Pancreas (tissue), 10 donors: ENCODE measurements at places on chromosomes 3 and 15. TPM values are rescaled to one million over a fixed set of nuclear protein-coding genes. Genes with fewer than 3 reads are reported as not detected.

DNA sequence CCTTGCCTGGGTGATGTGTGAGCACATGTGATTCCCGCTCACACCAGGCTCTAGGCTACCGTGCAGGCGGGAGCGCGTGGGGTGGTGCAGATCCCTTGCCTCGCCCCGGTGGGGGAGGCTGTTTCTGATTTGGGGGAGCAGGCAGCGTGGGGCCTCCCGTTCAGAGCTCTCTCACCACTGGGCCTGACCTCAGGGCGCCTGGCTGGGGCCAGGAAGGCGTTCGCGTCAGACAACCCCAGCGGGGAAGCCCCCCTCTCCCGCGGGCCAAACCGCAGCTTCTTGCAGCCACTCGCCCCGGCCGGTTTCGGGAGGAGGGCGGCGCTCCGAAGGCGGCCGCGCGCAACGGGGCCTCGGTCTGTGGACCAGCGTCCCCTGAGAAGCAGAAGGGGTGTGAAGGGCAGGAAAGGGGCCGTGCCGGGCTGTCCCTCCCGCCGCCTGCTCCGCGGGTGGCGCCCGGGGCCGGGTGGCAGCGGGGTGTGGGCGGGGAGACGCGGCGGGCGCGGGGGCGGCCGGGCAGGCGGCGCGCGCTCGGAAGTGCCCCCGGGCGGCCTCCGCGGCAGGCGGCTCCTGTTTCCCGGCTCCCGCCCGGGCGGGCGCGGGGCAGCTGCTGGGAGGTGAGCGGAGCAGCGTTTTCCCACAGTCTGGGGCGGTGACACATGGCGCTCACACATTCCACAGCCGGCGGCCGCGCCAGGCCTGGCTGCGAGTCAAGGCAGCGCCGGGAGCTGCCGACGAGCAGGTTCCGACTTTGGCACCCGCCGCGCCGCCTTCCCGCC lies 65.1 kb upstream of the HES1 start:
- DNase-seq, result peak; percentile 96

DNA sequence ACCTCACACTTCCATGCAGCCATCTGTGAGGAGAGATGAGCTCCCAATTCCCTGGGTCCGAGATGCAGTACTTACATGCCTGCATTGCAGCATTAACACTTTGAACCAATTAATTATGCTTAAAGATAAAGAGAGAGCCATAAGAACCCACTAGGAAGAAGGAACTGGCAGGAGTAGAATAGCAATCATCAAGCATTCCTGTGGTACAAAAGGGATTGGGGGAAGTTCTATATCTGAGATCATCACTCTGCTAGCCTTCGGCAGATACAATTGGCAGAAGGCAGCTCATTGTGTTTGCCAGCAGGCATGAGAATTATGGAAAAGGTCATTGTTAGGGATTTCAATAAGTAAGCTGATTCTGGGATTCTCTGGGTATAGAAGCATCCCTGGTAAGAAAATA lies 891.4 kb downstream of the NTRK3 start:
- no peak for DNase-seq

GRCh38 chr3:30676424-30677346 lies 70.3 kb downstream of the TGFBR2 start:
- no peak for DNase-seq

- DNase-seq, result no peak
Observed at GRCh38 chr3:71308836-71309235, 274.7 kb downstream of the FOXP1 start.

ARID3B gene
- polyA plus RNA-seq, result 4.2 TPM

DNA sequence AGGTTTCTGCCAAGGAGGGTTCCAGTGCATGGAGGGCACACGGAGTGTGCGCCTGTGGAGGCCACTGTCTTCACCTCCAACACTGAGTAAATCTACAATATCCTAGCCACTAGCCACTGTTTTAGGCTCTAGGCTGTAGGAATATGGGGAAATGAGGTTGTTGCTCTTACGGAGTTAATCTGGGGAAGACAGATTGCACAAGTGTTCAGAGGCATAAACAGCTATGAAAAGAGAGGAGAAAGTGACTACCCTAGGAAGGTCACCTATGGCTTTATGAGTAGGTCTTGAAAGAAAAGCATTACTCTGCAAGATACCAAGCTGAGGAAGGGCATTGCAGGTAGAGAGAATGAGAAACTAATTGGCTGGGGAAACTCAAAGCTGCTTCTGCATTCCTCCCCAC lies 85.7 kb downstream of the CYP19A1 start:
- DNase-seq, result no peak

DNA sequence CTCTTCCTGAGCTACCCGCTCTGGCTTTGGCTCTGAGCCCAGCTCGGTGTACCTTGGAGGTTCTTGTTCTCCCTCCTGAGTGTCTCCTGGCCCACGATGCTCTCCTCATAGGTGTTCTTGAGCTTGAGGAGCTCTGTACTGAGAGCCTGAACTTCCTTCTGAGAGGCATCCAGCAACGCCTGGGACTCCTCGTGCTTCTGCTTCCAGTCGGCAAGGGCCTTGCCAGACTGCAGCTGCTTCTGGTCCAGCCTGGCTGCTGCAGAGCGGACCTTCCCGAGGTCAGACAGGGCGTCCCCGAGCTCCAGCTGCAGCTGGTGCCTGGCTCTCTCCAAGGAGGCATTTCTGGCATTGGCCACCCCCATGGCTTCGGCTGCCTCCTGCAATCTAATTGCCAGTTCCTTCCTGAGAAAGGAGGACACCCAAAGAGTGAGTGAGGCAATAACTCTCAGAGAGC lies 99.8 kb downstream of the MYH15 start:
- DNase-seq, result no peak

CAMK1 gene
- 20.5 TPM for polyA plus RNA-seq

ITPKA gene
- 0.84 TPM for polyA plus RNA-seq

IMPG2 gene
- polyA plus RNA-seq, result 0.04 TPM

- DNase-seq, result no peak
Observed at GRCh38 chr3:93969443-93969842, 4.3 kb downstream of the PROS1 start.

- no peak for DNase-seq
Observed at GRCh38 chr15:25670025-25670554, 193.0 kb downstream of the ATP10A start.

- no peak for DNase-seq
Observed at GRCh38 chr3:108548304-108548703, 37.9 kb upstream of the MYH15 start.

DNA sequence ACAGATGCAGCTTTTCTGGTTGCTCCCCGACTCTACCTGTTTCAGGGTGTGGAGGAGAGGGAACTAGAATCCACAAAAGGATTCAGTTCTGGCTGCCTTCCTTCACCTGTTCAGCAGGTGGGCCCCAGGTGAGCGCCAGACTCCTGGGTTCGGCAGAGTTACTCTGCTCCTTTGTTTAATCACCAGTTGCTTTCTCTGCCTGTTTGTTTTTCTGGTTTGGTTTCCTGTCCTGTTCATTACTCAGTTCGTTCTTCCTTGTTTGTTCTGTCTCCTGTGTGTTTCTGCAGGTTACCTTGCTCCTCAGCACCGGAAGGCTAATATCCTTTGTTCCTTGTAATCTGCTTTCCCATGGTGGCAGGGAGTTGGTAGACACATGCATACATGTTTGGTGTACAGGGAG lies 508.5 kb upstream of the ATP11B start:
- DNase-seq, result no peak

DNA sequence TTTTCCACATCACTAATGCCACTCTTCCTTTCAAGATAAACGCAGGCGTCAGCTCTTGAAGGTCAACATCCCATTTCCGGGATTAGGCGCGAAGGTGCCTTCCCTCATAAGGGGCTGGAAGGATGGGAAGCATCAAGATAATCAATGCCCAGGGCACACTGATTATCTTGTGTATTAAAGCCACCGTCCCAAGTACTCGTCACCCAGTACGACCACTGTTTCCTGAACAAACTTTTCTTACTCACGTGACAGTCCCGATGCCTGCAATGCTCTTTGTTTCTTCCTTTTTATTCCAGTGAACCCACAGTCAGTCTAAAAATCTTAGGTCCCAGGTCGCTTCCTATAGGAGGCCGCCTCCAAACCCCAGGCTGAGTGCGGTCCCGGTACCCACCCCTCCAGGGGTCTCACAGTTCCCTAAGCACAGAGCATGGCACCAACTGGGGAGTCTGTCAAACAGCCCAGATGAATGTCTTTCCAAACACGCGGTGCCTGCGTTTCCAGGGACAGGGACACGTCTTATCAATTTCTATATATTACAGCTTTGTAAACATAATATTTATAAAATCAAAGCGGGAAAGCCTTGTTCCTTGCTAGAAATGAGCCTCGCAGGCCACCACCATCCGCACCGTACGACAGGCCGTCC lies 589 bp downstream of the ANAPC13 start:
- DNase-seq, result peak; percentile 90

- DNase-seq, result no peak
Observed at GRCh38 chr3:180804916-180805315, 107.6 kb upstream of the FXR1 start.

DNA sequence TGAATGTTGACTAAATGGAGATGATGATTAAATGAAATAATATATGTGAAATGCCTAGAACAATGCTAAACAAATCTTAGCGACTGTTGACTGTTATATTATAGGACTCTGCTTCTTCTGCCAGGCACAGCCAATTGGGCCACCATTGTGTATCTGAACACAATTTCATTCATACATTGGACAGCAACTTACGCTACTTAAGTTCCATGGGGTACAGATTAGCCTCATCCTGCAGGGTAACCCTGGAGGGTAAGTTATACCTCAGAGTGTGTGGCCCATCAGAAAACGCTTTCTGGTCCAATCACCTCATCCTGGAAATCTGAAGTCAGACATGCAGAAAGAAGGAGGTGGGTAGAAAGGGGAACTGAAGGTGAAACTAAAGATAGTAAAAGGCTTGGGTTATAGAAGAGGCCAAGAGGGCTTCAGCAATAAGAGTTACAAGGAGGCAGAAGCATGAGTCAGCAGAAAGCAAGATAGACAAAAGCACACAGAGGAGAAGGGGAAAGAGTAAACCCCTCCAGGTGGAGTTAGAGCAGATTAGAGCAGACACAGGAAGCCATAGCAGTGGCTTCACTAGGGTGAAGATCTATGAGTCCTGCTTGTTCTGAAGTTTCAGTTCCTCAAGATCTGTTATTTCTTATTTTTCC lies 119.3 kb upstream of the SLC24A5 start:
- no peak for DNase-seq

DNA sequence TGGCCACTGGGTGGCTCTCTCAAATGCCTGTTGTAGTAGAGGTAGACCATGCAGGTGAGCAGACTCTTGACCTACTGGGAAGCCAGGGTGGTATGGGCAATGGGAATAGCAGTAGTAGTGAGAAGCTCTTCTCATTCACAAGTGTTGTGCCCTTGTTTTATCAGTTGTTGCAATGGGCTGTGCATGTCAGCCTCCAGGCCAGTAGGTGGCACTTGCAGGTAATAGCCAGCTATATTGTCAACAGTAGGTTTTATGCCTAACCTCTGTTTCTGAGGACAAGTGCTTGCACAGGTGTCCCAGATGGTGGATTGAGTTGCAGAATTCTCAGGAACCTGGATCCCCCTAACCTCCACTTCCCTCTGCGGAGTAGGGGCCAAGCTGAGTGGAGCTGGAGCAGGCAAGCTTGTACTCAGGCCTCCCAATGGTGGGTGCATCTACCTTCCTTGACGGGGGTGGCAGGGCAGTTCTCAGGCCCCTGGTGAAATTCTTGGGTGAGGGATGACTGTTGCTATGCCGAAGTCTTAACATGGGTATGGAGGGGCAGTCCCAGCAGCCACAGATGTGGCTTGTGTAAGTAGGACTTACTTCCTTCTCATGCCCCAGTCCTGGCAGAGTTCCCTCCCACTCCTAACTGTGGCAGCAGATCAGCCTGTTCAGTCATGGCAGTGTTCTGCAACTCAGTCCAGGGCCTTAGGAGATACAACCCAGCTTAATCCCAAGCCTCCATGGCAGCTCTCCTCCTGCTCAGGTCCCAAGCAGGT lies 104.3 kb downstream of the NEO1 start:
- DNase-seq, result no peak

DNA sequence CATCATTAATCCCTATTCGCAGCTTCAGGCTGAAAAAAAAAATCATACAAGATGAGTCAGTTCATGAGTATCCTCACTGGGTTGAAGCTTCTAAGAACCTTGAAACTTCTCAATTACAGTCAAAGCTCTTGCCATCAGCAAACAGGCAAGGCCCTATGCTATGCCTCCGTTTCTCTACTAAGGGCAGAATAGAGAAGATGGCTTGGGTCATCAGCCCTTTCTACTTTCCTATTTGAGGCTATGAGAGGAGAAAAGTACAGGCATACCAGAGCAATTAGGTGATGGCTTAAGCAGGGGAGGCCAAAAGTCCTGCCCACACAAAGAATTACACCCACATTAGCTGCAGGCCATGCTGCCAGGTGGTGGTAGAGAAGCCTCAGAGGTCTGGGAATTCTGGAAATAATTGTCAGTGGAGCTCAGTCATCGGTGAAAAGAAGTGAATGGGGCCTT lies 89.0 kb downstream of the MRPL46 start:
- no peak for DNase-seq

GRCh38 chr15:40111888-40112287 lies 3.2 kb upstream of the BMF start:
- DNase-seq, result no peak
